ENCODE measurements at places on chromosomes 13 and 19.

- no peaks in the 10 kb centered on the region for H3K27me3 ChIP-seq
- H3K36me3 ChIP-seq = no peaks in the 10 kb centered on the region
- H3K4me3 ChIP-seq = no peak overlapping the region
- no peaks in the 10 kb centered on the region for H3K4me1 ChIP-seq
- H3K27ac ChIP-seq = no peak overlapping the region
Observed at GRCh38 chr13:21443171-21443570, 15.9 kb downstream of the ZDHHC20 start.

DNA sequence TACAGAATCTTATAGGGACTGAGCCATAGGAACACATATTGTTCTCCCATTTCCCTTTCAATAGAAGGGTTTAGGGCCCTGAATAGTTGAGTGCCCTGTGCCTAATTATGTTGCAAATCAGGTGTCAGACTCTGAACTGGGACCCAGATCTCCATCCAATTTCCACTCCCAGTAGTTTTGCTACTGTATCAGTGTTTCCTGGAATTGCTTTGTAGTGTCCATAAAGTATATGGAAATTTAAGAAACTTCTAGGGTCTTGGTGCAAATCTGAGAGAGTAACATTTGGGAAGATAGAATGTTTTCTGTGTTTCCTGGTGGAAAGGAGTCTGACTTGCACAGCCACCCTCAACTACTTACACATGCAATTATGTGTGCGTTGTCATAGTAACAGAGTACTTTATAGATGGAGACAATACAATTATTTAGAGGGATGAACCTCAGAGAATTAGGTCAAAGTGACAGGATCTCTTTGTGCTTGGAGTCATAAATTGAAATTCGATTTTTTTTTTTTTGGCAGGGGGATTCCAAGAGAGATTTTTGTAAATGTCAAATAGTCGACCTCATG lies 646 bp upstream of the SLC10A2 start:
- H3K4me1 ChIP-seq = no peaks in the 10 kb centered on the region
- H3K27ac ChIP-seq = no peak overlapping the region
- no peaks in the 10 kb centered on the region for H3K36me3 ChIP-seq
- DNase-seq = no peak
- H3K27me3 ChIP-seq = no peaks in the 10 kb centered on the region

DNA sequence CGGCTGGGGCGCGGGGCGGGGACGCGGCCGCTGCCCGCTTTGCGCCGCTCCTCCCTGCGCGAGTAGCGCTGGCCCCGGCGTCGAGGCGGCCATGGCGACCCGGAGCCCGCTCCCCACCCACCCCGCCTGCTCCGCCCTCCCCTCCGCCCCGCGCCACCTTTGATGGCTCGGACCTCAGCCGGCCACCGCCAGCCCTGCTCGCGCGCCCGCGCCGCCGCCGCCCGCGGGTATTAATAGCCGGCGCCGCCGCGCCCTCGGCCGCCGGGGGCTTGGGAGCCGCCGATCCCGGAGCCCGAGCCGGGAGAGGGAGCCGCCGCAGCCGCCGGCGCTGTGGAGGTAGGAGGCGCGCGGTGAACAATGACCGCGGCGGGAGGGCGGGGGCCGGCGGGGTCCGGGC lies 261 bp downstream of the FARP1 start:
- H3K27ac ChIP-seq = no peak overlapping the region
- no peaks in the 10 kb centered on the region for H3K36me3 ChIP-seq
- H3K4me3 ChIP-seq = no peak overlapping the region
- H3K27me3 ChIP-seq = no peaks in the 10 kb centered on the region
- DNase-seq = no peak
- peaks cover 11% of the 10 kb centered on the region for H3K4me1 ChIP-seq

GRCh38 chr19:51490676-51491075 lies 10.9 kb downstream of the SIGLEC12 start:
- H3K27me3 ChIP-seq = no peaks in the 10 kb centered on the region
- no peak for DNase-seq
- H3K36me3 ChIP-seq = no peaks in the 10 kb centered on the region
- H3K27ac ChIP-seq = no peak overlapping the region

GRCh38 chr13:34179481-34179880 lies 361.5 kb downstream of the RFC3 start:
- no peaks in the 10 kb centered on the region for H3K36me3 ChIP-seq
- H3K27me3 ChIP-seq = no peaks in the 10 kb centered on the region
- H3K4me1 ChIP-seq = no peaks in the 10 kb centered on the region
- H3K4me3 ChIP-seq = no peak overlapping the region

- peak; percentile 88 for DNase-seq
- H3K4me1 ChIP-seq = peaks cover 26% of the 10 kb centered on the region
- H3K27ac ChIP-seq = peak overlapping the region; percentile 63
- peaks cover 8% of the 10 kb centered on the region for H3K36me3 ChIP-seq
- H3K27me3 ChIP-seq = no peaks in the 10 kb centered on the region
Observed at GRCh38 chr19:38869836-38870607, 8.1 kb downstream of the RINL start.

- H3K27ac ChIP-seq = no peak overlapping the region
- DNase-seq = no peak
- H3K4me1 ChIP-seq = no peaks in the 10 kb centered on the region
Observed at GRCh38 chr19:11405846-11406643, 13.1 kb downstream of the RGL3 start.

- H3K4me1 ChIP-seq = no peaks in the 10 kb centered on the region
- DNase-seq = no peak
- H3K36me3 ChIP-seq = peaks cover 36% of the 10 kb centered on the region
- H3K27me3 ChIP-seq = no peaks in the 10 kb centered on the region
- no peak overlapping the region for H3K4me3 ChIP-seq
Observed at GRCh38 chr19:40705362-40705651, 11.4 kb downstream of the COQ8B start.

DNA sequence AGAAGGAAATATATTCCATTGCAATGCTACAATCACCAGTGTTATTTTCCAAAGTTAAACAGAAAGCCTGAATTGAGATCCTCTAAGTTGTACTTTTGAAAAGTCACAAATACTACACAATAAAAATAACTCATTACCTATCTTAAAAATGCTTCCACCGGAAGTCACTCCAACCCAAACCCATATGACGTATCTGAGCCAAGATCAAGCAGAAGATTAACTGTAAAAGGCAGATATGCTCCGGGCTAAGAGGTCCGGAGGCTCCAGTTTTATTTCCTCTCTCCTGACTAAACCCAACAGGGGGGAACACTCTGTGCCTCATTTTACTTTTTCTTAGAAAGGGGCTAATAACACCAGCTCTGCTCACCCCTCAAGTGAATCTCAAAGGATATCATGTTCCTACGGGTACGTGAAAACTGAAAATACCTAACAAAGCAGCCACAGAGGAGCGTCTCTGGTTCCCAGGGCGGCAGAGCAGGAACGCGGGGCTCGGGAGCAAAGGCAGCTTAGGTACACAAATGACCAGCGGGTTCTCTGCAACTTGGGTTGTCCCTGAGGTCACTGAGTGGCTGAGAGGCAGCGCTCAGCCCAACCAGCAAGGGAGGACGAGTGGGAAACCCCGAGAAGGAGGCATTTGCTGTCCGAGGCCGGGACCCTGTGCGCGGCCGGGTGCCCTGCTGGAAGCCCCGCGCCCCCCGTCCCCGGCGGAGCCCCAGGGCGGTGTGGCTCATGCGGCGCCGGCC lies 750 bp downstream of the RAB20 start:
- peaks cover 5% of the 10 kb centered on the region for H3K4me1 ChIP-seq
- no peaks in the 10 kb centered on the region for H3K36me3 ChIP-seq
- H3K27me3 ChIP-seq = no peaks in the 10 kb centered on the region
- H3K27ac ChIP-seq = peak overlapping the region; percentile 26
- peak overlapping the region; percentile 86 for H3K4me3 ChIP-seq

GRCh38 chr19:1041272-1041834 lies 1.4 kb downstream of the ABCA7 start:
- H3K27ac ChIP-seq = peak overlapping the region; percentile 71
- peak overlapping the region; percentile 61 for H3K4me3 ChIP-seq
- H3K4me1 ChIP-seq = peaks cover 37% of the 10 kb centered on the region
- H3K27me3 ChIP-seq = no peaks in the 10 kb centered on the region

DNA sequence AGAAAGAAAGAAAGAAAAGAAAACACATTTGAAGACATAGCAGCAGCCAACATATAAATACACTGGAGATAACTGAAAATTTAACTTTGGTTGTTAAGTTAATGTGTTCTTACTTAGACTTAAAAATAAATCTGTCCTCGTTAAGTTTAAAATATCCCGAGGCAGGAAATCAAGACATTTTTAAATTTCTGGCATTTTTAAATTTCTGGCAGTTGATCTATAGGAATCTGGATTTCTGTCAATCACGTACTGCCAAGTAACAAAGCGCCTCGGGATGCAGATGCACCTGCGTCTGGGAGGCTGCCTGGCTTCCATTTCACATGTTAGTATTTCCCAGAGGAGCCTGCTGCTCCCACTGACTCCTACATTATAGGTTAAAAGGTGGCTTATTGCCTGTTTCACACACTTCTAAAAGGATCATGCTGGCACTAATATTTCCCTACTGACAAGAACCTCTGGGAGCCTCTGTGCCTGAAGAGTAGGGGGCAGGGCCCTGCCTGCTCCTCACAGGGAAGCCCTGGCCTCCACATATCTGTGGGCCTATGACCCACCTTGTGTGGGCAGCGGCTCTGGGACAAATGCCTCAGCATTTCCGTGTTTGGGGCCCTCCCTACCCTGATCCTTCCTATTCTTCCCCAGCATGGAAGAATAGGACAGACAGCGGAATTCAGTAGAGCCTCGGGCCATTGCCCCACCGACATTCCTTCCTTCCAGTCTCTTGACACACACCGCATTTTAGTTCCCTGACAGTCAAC lies 62.8 kb upstream of the ATP12A start:
- H3K4me1 ChIP-seq = peaks cover 12% of the 10 kb centered on the region
- no peaks in the 10 kb centered on the region for H3K36me3 ChIP-seq
- DNase-seq = no peak

Data from effector memory CD4-positive, alpha-beta T cell (primary cell).